ENCODE measurements at places on chromosomes 2 and 18.
A peak's percentile ranks its signal among the peaks of the same experiment; 100 is the strongest.

DNA sequence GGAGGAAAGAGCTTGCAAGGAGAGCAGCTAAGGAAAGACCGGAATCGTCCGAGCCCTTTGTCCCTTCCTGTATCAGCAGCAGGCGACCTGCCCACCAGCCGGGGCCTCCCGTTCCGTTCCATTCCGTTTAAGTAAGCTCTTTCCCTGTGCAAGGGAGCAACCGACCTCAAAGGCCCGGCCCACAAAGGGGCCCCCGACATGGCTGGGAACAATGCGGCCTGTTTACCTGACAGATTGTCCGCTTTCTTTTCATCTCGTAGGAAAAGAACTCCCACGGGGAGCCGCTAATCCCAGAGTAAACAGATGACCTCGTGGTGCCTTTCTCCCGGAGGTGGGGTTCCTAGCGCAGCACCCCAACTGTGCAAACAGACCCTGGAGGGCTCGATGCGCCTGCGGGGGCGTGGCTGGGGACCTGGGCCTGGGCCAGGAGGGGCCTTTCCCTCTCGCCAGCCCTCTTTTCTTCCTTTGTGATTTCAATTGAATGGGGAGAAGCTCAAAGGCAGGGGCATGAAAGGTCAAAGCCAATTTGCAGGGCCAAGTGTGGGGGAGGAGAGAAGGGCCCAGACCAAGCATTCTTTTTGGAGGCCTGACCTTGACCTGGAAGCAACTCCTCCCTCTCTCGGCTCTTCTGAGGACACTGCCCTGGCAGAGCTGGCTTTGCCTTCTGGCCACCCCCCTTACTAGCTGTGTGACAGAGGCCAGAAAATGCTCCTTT, 120.2 kb downstream of the INHBB start:
- no peak for DNase-seq

- DNase-seq = no peak
Observed at GRCh38 chr2:177589186-177589585, 196.6 kb downstream of the AGPS start.

DNA sequence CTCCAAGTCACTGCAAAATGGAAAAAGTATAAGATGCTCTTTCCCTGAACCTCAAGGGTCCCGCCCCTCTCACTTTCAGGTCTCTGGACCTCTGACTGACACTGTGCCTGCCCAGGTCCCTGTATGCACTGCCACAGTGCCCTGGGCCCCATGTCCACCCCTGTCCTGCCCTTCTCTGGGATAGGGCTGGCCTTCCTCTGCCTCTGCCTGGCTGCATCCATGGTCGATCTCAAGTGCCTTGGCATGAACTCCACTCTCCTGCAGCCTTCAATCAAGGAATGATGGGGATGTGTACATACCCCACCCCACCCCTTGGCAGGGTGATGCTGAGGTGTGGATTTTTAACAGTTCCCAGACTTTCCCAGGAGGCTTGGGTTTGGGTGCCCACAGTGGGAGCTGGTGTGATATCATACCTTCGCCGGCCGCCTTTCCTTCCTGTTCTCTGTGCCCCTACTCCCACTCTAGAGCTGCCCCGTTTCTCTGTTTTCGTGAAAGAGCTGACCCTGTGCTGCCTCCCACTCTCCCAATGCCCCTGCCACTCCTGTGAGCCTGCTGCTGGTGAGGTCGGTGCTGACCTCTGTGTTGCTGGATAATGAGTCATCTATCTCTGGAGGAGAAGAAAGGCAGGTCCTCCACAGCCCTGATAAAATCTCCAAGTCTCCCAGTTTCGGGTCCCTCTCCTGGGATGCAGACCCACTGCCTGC, 18.9 kb downstream of the PTPN18 start:
- DNase-seq = peak; percentile 57

- DNase-seq = no peak
Observed at GRCh38 chr2:11836647-11837219, 90.3 kb downstream of the LPIN1 start.

DNA sequence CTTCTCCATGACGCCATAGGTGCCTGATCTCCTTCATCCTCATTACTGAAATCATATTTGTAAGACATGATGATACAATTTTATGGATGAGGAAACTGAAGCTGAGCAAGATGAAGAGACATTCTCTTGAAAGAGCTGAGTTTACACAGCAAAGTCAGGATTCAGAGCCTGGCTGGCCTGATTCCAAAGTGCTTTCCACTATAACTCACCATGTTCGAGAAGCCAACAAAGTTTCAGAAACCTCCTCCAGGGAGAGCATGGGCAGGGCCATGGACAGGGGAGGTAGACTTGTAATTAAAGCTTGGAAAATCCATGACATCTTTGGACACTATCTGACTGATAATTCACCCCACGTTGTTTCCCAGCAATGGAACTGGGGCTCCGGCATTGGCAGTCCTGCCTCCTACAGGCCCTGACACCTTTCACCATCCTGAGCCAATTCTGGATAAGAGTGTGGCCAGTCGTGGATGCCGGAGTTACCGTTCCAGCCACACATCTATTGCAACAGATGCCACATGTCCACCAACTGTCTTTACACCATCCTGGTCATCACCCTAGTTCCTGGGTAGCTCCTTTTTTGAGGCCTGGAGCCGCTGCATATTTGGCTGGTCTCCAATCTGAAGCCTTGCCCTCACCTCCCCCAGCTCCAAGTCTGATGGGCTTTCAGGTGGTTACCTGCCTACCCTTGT, 85.0 kb upstream of the PPP1CB start:
- DNase-seq = no peak

GRCh38 chr2:190979906-190980629, 33.9 kb downstream of the STAT1 start:
- peak; percentile 23 for DNase-seq

DNA sequence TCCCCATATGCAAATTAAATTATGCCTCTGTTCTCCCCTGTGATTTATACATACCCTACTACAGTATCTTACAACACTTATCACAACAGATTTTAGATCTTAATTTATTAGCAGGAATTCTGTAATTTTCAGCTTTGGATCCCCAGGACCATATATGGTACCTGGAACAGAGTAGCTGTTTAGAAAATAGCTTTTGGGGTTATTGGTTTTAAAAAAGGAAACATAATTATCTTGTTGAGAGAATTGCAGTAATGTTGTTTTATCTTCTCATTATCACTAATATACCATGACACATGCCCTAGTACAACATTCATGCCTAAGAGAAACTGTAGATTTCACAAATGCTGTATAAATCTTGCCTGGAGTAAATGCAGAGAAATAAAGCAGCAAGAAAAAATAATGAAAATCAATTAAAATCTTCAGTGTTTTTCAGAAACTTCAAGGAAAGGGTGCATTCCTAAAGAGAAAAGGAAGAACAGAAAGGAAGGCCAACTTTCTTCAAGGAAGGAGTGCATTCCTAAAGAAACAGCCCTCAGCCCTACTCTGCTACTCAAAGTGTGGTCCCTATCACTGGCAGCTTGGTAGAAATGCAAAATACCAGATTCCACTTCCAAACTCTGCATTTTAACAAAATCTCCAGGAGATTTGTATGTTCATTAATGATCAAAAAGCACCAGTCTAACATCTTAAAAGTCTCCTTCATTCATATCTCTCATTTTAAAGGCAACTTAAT, 37.1 kb upstream of the CSRNP3 start:
- no peak for DNase-seq

DNA sequence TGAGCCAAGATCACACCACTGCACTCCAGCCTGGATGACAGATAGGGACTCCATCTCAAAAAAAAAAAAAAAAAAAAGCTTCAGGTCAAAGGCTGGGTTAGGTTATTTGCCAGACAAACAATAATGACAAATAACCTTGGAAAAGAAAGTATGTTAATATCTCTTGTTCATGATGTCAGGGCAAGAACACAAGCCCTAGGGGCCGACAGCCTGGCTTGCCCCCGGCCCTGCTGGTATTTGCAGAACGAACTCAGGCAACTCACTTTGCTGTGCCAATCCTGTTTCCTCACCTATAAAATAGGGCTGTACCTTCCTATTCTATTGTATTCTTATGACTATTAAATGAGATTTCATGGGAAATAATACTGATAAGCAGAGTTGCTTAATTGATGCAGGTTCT, 75.4 kb upstream of the CDC42EP3 start:
- DNase-seq = no peak

DNA sequence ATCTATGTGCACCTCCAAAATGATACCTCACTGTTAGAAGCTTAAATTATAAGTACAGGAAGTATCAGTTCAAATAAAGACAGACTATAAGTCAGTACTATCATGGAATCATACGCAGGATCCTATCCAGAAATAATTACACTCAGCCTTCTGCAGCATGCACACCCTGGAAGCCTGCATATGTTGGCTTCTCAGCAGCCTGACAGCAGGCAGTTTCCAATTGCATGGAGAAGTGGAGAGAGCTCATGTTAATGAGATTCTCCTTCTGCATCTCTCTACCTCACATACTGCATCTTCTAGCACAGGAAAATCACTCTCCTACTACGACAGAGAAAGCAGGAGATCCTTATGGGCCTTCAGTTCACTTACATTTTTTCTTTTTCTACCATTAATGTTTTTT, 20.5 kb downstream of the NR4A2 start:
- no peak for DNase-seq

DNA sequence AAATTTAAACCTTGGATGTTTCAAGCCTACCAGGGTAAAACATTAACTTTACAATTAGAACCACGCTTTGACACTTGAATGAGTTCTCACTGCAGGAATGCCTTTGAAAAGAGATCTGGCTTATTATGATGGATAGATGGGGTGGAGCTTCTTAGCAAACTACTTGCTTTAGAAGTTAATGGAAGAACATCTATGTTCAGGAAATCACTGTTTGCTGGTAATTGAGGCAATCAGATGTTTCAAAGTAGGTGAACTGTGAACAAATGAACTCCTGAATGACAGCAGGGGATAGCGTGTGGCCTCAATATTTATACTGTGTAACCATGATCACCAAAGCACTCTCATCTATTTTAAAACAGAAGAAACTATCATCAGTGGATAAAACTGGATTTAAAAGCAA, 383.6 kb downstream of the PIK3C3 start:
- DNase-seq = no peak

DNA sequence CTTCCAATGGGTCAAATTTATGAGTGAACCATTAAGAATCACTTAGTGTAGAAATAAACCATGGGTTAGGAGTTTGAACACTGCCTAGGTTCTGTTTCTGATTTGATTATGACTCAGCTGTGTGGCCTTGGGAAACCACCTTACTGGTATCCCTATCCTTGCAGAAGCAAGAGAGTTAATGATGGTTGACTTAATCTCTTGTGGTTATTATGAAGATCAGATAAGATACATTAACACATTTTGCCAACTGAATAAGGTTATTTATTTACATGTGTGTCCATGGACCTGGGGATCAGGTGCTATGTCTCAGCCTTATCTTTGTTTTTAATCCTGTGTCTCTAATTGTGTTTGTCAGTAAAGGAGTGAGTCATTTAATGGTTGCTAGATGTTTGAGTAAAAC, 5.4 kb upstream of the KCNJ13 start:
- peak; percentile 67 for DNase-seq

- DNase-seq = no peak
Observed at GRCh38 chr18:49023938-49024803, 73.4 kb upstream of the SMAD7 start.

GRCh38 chr2:20557635-20558034, 93.3 kb downstream of the HS1BP3 start:
- DNase-seq = no peak

DNA sequence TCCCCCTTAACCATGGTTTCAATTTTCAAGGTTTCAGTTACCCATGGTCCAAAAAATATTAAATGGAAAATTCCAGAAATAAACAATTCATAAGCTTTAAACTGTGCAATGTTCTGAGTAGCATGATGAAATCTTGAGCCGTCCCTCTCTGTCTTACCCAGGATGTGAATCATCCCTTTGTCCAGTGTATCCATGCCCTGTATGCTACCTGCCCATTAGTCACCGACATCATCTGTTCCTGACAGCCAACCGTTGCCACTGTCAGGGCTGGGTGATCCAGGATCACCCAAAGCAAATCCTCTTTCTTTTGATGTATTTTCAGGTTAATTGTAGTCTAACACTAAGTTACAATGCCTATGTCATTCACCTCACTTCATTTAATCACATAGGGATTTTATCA, 15.7 kb upstream of the OLA1 start:
- peak; percentile 19 for DNase-seq

GRCh38 chr18:23267447-23267776, 132.1 kb downstream of the CABLES1 start:
- no peak for DNase-seq

- no peak for DNase-seq
Observed at GRCh38 chr2:55865096-55865835, 58.3 kb downstream of the EFEMP1 start.

- no peak for DNase-seq
Observed at GRCh38 chr18:21215490-21215889, 26.5 kb upstream of the GREB1L start.

GRCh38 chr2:67295851-67296250, 101.3 kb upstream of the ETAA1 start:
- no peak for DNase-seq

GRCh38 chr2:36371070-36371874, 15.7 kb downstream of the CRIM1 start:
- no peak for DNase-seq

GRCh38 chr2:6081955-6082624, 389.9 kb downstream of the SOX11 start:
- no peak for DNase-seq

GRCh38 chr2:222257645-222258044, 41.2 kb downstream of the PAX3 start:
- no peak for DNase-seq

DNA sequence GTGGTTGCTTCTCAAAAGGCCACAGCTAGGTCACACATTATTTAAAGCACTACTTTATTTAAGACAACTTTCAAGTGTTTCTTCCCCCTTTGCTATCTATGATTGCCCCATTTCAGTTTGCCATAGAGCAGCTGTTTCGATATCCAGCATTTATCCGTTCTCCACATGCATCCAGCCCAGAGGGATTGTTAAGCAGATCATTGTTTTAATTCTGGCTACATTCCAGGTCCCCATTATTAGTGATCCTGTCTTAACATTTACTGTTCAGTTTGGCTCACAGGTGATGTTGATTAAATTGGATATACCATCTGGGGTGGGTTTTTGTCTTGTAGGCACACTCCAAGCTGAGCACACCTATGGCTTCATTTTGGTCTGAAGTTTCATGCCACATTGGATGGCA, 638.7 kb downstream of the ZEB2 start:
- no peak for DNase-seq

- no peak for DNase-seq
Observed at GRCh38 chr2:201197781-201198180, 14.8 kb downstream of the CASP10 start.

- peak; percentile 14 for DNase-seq
Observed at GRCh38 chr2:181374781-181375675, 82.2 kb upstream of the ITGA4 start.

All from suppressor macrophage treated with lipopolysaccharide for 4 hours (primary cell).